Activated CD8-positive, alpha-beta memory T cell treated with anti-CD3 and anti-CD28 coated beads for 1 hour (primary cell): ENCODE measurements at places on chromosomes 4 and X.

- DNase-seq = no peak
These were observed 127.2 kb downstream of the ARHGEF9 start for GRCh38 chrX:63657821-63658220.

GRCh38 chr4:150817017-150817416, 198.1 kb downstream of the LRBA start:
- no peak for DNase-seq

GRCh38 chr4:159052315-159052714, 50.6 kb upstream of the RAPGEF2 start:
- DNase-seq = no peak

- DNase-seq = no peak
These were observed 18.1 kb downstream of the CD40LG start for GRCh38 chrX:136666088-136666487.

GRCh38 chr4:63717384-63717783, 691.9 kb downstream of the TECRL start:
- no peak for DNase-seq

GRCh38 chr4:3030566-3031356, 43.6 kb downstream of the HTT-AS start:
- DNase-seq = no peak

- no peak for DNase-seq
These were observed 19.4 kb downstream of the FAM9C start for GRCh38 chrX:13024986-13025385.

- DNase-seq = no peak
These were observed 8.1 kb downstream of the IGBP1 start for GRCh38 chrX:70141373-70141772.

GRCh38 chr4:36243355-36244256, 708 bp downstream of the ARAP2 start:
- no peak for DNase-seq

- no peak for DNase-seq
These were observed 35.9 kb upstream of the CXorf38 start for GRCh38 chrX:40683245-40683644.

DNA sequence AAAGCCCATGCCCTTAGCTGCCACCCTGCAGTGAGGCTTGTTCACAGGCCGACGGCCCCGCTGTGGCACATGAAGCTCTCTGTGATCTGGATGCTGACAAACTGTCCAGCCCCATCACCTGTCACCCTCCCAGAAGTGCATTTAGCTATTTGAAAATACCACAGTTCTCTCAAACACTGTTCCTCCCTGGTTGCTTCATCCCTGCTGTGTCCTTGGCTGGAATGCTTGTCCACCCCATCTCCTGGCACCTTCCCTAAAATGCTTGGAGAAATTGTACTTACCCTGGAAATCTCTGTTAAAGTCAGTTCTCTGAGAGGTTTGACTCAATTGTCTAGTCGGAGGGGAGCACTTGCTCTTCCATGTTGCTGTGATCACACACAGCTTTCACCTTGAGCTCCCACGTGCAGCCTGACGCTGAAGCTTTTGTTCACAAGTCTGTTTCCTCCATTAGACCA, 10.1 kb downstream of the SYNPO2 start:
- DNase-seq = no peak

DNA sequence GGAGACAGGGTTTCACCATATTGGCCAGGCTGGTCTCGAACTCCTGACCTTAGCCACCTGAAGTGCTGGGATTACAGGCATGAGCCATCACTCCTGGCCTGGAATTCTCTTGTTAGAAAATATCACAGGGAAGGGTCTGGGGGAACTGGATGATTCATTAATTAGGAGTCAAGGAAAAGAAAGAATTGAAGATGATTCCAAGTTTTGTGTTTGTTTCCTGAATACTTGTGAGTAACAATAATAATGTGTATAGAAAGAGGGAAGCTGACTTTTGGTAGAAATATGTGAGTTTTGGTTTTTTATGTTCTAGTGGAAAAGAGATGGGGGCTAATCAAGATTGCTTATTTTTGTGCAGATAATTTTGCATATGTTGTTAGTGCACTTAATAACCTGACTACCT, 77.3 kb upstream of the CLNK start:
- DNase-seq = no peak

GRCh38 chr4:66926687-66927086, 618.6 kb downstream of the CENPC start:
- no peak for DNase-seq

- DNase-seq = no peak
These were observed 43.5 kb downstream of the DDIT4L start for GRCh38 chr4:100146756-100147155.

DNA sequence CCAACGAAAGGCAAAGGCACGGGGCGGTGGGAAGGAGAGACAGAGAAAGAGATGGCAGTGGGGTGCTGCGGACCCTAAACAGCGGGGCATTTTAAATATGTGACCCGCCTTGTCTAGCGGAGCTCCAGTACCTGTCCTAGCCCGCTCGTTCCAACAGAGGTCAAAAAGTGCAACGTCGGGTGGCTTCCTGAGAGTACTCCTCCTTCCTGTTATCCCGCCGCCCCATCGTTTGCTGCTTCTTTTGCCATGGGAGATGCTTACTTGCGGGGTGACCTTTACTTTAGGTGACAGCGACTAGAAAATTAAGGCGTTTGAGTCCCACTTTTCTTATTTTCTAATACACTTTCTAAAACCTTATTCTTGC, 735 bp downstream of the NRK start:
- DNase-seq = no peak

DNA sequence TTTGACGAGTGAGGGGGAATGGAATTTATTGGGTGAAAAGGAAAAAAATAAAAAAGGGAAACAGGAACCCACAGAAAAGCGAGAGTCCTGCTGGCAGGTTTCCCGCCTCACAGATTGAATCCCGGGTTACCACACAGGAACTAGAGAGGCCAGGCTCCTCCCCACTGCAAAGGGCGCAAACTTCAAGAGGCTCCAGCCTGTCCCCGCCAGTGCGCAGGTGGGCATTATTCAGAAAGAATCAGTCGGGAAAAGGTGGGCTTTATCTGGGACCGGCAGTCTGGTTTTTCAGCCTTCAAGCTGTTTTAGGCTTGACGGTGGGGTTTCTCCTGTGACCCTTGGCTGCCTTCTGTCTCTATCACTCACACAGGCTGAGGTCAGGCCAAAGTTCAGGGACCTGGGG, 1496.8 kb downstream of the RPA4 start:
- no peak for DNase-seq

DNA sequence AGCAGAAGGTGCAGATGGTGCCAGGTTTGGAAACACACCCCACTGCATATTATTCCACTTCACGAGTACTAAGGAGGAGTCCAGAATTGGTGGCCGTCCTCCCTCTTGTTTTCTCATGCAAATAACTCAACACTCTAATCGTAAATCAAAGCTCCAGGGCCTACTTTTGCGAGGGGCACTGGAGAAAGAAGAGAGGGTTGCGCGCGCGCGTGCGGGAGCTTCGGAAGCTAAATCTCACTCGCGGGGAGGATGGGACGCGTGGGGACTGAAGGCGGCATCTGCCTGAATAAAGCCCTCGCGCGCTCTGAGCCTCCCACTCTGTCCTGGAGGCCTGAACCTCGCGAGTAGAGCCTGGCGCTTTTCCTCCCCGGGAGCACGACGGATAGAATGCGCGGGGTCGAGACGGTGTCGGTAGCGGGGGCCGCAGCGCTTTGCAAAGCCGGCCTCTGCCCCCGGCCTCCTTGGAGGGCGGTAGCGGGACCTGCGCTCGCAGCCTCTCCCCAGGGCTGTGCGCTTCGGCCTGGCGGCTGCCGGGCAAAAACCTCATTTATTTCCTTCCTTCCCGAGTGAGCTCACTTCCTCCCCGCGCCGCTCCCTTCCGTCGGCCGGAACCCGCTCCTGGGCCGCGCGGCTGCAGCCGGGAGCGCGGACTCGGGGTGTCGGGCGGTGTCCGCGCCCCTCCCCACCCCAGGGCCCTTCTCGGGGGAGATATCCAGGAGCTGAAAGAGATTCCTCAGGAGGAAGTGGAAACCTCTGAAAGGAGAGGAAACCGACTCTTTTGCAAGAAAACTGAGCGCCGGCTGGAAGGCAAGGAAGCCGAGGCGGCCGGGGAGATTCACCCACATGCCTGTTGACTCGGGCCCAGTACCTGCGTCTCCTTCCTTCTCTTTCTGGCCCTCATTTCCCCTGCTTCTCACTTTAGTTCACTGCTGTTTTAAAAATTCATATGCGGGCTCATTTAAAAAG, 20.7 kb downstream of the HAND2 start:
- DNase-seq = no peak

DNA sequence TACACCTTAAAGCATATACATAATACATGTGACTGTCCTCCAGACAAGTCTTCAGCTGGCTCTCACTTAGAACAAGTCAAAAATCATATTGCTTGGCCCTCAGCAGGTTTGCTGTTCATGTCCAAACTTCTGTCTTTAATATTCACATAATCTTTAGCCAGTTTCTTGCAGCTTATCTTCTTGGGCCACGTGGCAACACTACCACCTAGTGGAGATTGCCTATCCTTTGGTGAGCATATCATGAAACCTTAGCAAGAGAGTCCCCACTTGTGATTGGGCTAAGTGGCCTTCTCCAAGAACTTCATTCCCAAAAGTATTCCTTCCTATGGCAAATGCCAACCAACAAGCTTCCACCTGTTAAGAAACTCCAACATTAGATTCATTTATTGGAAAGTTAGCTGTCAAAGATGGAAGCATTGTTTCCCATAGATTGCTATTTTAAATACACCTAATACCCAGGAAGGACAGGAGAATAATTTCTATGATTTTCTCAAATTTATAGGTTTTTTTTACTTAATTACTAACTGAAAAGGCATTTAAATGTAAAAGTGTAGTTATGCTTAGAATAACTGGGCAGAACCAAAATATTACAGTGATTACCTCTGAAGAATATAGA, 231.9 kb upstream of the INTU start:
- no peak for DNase-seq

- no peak for DNase-seq
These were observed 60.9 kb upstream of the FAM47B start for GRCh38 chrX:34881671-34882070.

DNA sequence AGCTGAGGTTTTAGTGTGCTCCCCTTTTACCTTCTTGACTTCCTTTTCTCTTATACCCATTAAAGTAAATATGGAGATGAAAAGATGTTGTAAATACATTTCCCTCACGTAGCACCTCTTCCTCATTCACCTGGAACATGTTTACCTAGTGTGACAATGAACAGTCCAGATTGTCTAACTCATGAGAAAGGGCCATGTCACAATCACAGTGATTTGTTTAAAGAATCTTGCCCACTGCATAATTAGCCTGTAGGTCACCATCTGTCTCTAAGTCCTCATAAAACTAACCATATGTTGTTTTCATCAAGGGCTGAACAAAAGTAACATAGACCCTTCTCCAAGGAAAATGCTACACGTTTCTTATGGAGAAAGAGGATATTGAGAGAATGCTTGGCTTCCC, 85.7 kb downstream of the TSPAN5 start:
- no peak for DNase-seq

GRCh38 chr4:25913056-25913850, 767 bp upstream of the SMIM20 start:
- no peak for DNase-seq

DNA sequence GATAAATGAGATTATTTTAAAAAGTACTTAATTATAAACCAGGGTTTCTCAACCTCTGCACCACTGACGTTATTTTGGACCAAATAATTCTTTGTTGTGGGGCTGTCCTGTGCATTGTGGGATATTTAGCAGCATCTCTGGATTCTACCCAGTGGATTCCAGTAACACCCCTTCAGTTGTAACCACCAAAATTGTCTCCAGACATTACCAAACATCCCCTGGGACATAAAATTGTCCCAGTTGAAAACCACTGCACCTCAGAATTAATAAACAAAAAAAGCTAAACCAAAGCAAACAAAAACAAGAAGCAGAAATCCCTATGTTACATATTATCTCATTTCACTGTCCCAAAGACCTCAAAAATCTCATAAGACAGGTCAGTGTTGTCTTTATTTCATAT, 54.2 kb upstream of the GIMD1 start:
- no peak for DNase-seq

DNA sequence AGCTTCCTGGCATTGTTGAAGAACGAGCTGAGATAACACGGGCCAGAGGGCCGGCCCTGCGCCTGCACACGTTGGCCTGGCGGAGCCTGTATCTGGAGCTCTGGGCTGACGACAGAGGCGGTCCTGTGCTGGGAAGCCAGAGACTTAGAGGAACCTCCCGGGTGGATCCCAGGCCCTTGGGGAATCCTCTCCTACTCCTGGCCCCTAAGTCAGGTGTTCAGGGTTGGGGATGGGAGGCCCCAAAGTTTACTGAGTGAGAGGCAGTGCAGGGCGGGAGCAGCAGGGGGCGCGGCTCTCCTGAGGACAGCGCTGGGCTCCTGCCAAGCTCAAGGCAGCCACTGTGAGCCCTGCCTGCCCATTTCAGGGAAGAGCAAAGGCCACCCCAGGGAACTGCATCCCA, 2.5 kb upstream of the HTRA3 start:
- no peak for DNase-seq

DNA sequence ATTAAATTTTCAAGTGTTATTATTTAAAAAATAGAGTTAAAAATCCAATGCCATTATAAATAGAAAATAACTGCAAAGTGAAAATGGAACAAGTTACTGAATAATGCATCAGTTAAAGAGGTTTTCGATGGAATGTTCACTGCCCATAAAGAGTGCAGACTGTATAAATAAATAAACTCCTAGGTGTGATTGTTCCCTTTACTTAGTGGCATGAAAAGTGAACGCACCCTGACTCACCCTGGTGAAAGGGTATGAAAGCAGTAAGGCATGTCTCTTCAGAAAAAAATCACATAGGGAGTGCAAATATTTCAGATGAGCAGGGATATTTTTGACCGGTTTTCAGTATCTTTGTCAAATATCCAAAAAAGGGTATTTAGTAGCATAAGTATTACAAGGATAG, 387.8 kb downstream of the DCAF12L2 start:
- no peak for DNase-seq

DNA sequence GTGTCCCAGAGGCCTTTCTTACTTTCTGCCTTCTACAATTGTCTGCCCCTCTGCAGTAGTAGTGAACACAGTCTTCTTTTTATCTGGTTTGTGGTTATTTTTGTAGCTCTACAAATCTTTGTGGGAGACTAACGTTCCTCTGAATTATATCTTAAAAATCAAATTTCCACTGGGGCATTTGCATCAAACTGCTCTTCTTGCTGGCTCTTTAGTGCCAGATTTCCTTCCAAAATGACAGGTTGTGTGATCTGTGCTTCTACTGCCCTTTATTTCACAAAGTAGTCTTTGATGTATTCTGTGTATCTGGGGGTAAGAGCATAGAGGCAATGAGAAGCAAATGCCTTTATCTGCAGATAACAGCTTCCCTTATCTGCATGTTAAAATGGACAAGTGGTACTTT, 34.5 kb downstream of the TSPAN7 start:
- DNase-seq = no peak
